SK-N-SH treated with all-trans-retinoic acid at 6 μM for 48 hours (cell line): ENCODE measurements at places on chromosomes 1 and 21.
A peak's percentile ranks its signal among the peaks of the same experiment; 100 is the strongest.

GRCh38 chr1:210587566-210587965 is 258.9 kb downstream of the HHAT start:
- ATAC-seq = no peak

GRCh38 chr1:159067699-159068621 is 8.6 kb downstream of the AIM2 start:
- ATAC-seq = no peak; the same call in 2 of the 3 replicates

DNA sequence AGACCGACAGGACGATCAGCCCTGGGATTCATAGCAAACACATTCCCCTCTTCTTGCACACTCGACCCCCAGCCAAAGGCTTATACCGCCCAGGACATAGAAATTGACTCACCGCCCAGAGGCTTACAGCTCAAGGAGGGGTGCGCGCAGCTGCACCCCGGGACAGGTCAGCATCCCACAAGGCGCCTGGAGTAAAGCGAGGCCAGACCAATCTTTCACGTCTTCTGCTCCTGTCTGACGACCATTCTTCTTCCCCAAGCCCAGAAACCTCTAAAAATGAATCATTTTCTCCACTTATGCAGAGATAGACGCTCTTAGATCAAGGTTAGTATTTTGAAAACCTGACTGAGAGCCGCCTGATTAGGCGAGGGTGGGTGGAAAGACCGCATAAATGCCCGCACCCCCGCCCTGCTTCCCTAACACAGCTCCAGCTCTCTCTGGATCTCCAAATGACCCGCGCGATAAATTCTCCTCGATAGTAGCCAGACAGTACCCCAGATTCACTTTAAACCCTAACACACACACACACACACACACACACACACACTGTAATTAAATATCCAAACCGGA is 1.9 kb upstream of the LHX8 start:
- ATAC-seq = no peak

GRCh38 chr1:198878566-198878965 is 239.7 kb downstream of the PTPRC start:
- ATAC-seq = no peak

DNA sequence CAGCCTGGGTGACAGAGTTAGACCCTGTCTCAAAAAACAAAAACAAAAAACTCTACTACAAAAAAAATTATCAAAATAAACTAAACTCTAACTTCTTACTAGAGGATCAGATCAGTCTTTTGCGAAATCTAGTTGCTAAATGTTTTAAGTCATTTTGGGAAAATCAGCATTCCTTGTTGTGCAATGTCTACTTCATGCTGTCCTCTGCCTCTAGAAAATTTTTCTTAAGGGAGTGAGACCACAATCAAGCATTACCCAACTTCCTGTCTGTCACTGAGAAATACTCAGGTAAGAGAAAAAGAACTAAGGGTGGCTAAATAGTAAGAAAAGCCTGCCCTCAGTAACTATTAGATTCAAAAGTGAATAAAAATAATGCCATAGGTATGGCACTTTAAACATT is 67.2 kb upstream of the FOXD3 start:
- ATAC-seq = no peak

GRCh38 chr21:46151261-46151988 is 4.0 kb downstream of the FTCD start:
- ATAC-seq = no peak

- ATAC-seq = no peak
Measured at GRCh38 chr1:51009381-51009780, 39.3 kb downstream of the CDKN2C start.

GRCh38 chr1:13836631-13837030 is 136.6 kb downstream of the PRDM2 start:
- no peak for ATAC-seq

DNA sequence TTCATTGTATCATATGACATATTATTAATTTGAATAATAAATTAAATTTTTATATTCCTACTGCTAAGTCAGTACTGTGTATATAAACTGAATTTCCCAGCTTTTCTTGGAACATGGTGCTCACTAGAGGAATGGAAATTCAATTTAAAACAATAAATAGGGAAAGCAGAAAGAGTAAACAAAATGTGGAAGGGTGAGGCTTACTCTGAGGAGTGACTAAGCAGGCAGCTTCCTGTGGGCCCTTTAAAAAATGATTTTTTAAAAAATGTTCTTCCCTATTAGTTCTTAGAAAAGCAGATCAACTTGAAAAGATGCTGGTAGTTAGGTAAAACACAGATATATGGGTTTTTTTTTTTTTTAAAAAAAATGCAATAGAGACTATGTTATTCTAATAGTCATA is 49.5 kb upstream of the S1PR1 start:
- no peak for ATAC-seq

DNA sequence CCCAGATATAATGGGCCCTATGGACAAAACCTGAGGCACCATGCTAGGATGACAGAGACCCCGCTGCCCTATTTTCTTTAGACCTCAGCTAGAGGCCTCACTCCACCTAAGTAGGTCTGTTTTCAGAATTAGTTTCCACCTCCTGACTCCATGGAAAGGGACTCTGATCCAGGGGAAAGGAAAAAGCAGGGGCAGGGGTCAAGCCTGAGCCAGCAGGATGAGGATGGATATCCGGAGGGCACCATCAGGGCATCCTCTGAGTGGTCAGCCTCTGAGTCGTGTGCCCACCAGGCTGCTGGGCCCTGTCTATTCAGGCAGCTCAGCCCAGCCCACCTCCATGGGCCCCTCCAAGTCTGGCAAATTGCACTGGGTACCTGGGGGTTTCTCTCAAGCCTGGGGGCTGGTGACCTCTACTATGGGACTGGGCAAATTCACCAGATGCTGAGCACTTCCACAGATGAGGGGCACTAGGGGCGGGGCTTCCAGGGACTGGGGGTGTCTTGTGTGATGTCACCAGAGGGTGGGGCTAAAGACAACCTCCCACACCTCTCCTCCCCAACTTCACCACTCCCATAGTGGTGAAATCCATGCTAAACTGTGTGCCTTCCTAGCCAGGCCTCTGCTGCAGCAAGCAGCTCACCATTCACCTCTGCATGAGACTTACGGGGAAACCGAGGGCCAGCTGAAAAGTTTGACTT is 5.5 kb downstream of the PAQR7 start:
- ATAC-seq = no peak

DNA sequence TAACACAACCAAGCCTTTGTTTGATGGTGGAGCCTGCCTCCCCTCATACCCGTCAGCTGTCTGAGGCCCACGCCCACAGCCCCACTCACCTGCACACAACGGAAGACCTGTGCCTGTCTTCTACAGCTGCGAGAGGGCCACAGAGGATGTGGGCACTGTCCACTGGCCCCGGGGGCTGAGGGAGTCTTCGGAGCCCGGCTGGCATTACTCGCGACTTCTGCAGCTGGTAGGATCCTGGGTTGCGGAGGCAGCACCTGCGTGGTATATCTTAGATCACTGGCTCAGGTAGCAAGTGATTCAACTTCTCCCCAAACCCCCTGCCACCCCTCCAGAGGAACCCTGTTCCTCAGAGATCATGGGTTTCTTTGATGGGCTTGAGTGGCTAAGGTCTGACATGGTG is 109.9 kb downstream of the EDEM3 start:
- ATAC-seq = no peak

- no peak for ATAC-seq
Measured at GRCh38 chr21:45150638-45151131, 76.3 kb downstream of the ADARB1 start.

DNA sequence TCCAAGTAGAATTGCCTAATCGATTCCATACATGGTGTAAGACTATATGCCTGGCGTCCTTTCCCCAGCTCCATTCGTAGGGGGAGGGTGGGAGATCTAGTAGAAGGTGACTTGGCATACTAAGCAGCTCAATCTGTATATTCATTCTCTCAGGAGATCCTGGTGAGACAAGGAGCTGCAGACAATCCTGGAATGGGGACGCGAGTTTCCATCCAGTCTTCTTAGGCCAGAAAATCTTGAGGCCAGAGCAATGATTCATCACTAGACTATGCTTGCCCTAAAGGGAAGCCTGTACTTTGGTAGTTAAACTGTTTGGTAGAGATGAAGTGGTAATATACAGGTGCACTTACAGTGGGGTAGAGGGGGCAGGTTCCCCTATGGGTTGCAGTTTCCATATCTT is 468.7 kb downstream of the ADGRL2 start:
- peak; percentile 71 for ATAC-seq

DNA sequence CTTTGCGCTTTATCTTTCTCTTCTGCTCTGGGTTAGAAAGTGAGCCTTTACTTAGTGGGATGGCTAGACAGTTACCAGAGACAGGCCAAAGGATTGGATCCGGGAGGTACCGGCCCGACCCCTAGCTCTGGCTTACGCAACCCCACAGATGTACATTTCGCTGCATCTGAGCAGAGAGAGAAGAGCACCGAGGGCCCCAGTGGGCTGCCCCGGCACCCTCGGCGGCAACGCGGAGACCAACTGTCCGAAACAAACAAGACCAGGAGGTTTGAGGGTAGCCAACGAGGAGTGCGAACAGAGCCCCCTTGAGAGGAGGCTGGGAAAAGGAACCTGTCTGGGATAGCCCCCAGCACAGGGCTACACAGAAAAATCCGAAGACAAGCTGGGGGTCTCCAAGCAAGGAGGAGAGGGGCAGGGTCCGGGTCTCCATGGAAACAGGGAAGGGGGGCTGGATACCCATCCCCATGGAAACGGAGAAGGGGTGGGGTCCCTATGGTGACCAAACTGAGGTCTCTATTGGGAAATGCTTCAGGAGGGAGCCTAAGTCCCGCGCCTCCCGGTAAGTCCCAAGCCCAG is 373 bp downstream of the MTF1 start:
- ATAC-seq = peak; percentile 29

GRCh38 chr1:90200646-90201205 is 205.8 kb downstream of the ZNF326 start:
- no peak for ATAC-seq

GRCh38 chr1:3659093-3659492 is 6.8 kb downstream of the TP73 start:
- no peak for ATAC-seq

- peak; percentile 54 for ATAC-seq
Measured at GRCh38 chr1:74729741-74730478, 2.9 kb downstream of the CRYZ start.

- no peak for ATAC-seq
Measured at GRCh38 chr1:20095564-20096434, 23.5 kb downstream of the PLA2G2D start.

- no peak for ATAC-seq
Measured at GRCh38 chr1:73516451-73516850, 681.5 kb downstream of the LRRIQ3 start.

- peak; percentile 61 for ATAC-seq
Measured at GRCh38 chr1:204507317-204508105, 8.7 kb upstream of the MDM4 start.

DNA sequence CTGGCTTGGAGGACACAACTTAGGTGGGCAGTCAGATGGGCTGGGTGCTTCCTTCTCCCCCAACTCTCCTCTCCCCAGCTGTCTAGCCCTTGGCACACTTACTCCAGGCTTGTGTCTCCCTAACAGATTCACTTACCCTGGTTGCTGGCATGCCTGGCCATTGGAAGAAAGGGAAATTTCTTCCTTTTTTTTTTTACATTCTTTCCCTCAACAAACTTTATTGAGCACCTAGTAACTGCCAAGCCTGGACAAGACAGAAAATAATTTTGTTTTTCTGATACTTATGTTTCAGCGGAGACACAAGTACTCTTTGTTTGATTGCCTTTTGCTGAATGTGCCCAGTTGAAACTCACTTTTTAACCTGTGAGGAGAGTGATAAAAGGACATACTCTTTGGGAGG is 144.3 kb upstream of the KCNJ6 start:
- no peak for ATAC-seq

DNA sequence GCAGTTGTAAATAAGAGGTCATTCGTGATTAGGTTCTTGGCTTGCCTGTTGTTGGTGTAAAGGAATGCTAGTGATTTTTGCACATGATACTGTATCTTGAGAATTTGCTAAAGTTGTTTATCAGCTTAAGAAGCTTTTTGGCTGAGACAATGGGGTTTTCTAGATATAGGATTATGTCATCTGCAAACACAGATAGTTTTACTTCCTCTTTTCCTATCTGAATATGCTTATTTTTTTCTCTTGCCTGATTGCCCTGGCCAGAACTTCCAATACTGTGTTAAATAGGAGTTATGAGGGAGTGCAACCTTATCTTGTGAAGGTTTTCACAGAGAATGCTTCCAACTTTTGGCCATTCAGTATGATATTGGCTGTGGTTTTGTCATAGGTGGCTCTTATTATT is 576.1 kb upstream of the RGS18 start:
- ATAC-seq = no peak

- ATAC-seq = no peak
Measured at GRCh38 chr1:204569478-204569877, 53.3 kb downstream of the MDM4 start.

- ATAC-seq = peak; percentile 77
Measured at GRCh38 chr1:154405747-154406571, 816 bp downstream of the IL6R start.

GRCh38 chr1:30413606-30414005 is 309.8 kb downstream of the MATN1 start:
- no peak for ATAC-seq

- no peak for ATAC-seq
Measured at GRCh38 chr21:14979264-14979663, 85.5 kb downstream of the NRIP1 start.

- no peak for ATAC-seq
Measured at GRCh38 chr1:6864166-6864565, 78.9 kb downstream of the CAMTA1 start.

DNA sequence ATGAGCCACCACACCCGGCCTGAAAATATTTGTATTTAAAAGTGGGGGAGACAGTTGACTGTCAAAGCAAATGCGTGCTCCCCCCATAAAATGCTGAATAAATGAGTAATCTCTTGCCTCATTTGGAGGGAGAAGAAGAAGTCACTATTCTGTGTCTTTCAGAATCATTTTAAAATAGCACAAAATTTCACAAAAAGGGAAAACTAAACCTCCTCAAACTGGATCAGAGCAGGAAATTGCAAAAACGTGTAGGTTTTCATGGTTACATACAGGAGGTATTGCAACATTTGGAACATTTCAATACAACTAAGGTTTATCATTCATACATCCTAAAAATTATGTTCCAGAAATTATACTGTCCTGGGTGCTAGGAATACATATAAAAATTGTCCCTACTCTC is 13.6 kb downstream of the MTF1 start:
- no peak for ATAC-seq

DNA sequence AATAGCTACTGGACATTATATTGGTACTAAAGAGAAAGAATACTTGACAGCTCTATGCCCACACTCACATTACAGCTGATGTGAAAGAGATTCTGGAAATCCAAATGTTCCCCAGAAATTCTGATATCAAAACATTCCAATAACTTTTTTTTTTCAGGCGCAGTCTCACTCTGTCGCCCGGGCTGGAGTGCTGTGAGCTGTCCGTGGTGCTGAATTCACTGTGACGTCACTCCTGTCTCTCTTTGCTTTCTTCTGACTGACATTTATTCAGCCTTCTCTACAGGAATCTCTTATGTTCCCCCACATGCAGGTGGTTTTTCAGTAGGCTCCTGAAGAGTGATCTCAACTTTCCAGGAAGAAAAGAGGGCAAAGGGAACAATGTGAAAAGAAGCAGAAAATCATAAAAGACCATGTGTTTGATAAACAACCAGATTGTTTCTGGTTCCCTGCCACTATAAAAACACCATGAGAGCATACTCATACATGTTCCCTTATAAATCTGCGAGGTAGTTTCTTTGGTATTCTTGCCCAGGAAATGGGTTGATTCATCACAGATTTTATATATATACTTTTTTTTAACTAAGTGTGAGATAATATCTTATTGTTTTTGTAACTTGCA is 6.2 kb downstream of the S100A7A start:
- peak; percentile 88 for ATAC-seq
